ENCODE measurements at places on chromosomes 4 and X. TPM values are rescaled to one million over a fixed set of nuclear protein-coding genes. Genes with fewer than 3 reads are reported as not detected.

- H3K4me3 ChIP-seq = no peak overlapping the region
- peak overlapping the region; percentile 31 for H3K27ac ChIP-seq
- H3K36me3 ChIP-seq = peaks cover 6% of the 10 kb centered on the region
- H3K27me3 ChIP-seq = peaks cover 2% of the 10 kb centered on the region
- DNase-seq = no peak
- peaks cover 26% of the 10 kb centered on the region for H3K4me1 ChIP-seq
Measured at GRCh38 chr4:48337731-48338130, 3.6 kb upstream of the SLAIN2 start.

Gene SLC10A4
- total RNA-seq = not detected

GRCh38 chrX:124863303-124863702, 456.4 kb upstream of the TEX13C start:
- no peak overlapping the region for H3K4me3 ChIP-seq
- no peaks in the 10 kb centered on the region for H3K36me3 ChIP-seq

- H3K27me3 ChIP-seq = no peaks in the 10 kb centered on the region
- no peaks in the 10 kb centered on the region for H3K36me3 ChIP-seq
- no peak overlapping the region for H3K27ac ChIP-seq
- no peaks in the 10 kb centered on the region for H3K4me1 ChIP-seq
- no peak for DNase-seq
- no peak overlapping the region for H3K4me3 ChIP-seq
Measured at GRCh38 chr4:14165222-14165920, 537.8 kb upstream of the BOD1L1 start.

Gene SERTM2
- not detected for total RNA-seq

- no peak overlapping the region for H3K27ac ChIP-seq
- peaks cover 1% of the 10 kb centered on the region for H3K4me1 ChIP-seq
- H3K27me3 ChIP-seq = no peaks in the 10 kb centered on the region
- H3K36me3 ChIP-seq = no peaks in the 10 kb centered on the region
- no peak overlapping the region for H3K4me3 ChIP-seq
Measured at GRCh38 chrX:75547783-75548182, 24.9 kb upstream of the ZDHHC15 start.

DNA sequence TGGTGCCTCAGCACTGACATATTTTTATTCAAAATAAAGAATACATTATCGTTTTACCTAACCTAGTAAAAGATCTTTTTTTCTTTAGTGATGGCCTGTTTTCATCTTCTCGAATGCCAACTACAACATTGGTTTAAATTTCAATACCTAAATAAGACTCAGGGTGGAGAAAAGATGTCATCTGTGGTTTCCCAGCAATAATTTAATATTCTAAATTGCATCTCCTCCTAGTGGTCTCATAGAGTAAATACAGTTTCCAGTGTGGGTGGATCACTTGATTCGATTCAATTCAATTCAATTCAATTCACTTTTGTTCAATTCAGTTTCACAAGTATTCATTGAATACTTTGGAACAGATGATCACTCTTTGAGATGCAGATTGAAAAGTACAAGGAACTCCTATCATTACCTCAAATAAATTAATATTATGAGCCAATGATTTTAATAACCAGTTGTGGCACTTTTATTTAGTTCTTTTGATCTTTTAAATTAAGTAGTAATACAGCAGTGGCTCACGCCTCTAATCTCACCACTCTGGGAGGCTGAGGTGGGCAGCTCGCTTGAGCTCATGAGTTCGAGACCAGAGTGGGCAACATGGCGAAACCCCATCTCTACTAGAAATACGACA, 427.2 kb downstream of the FAT4 start:
- no peak overlapping the region for H3K27ac ChIP-seq
- no peaks in the 10 kb centered on the region for H3K36me3 ChIP-seq
- no peak for DNase-seq
- no peaks in the 10 kb centered on the region for H3K4me1 ChIP-seq
- no peak overlapping the region for H3K4me3 ChIP-seq
- H3K27me3 ChIP-seq = no peaks in the 10 kb centered on the region

Measured in activated CD8-positive, alpha-beta T cell treated with anti-CD3 and anti-CD28 coated beads for 36 hours (primary cell).